Thyroid gland (tissue), 4 donors: ENCODE measurements at places on chromosomes 3 and 15. TPM values are rescaled to one million over a fixed set of nuclear protein-coding genes. Genes with fewer than 3 reads are reported as not detected.

The SAMMSON gene
- 0.27 TPM for total RNA-seq

The ASB14 gene
- not detected for total RNA-seq

The FLNB gene
- total RNA-seq: 236 TPM

DNA sequence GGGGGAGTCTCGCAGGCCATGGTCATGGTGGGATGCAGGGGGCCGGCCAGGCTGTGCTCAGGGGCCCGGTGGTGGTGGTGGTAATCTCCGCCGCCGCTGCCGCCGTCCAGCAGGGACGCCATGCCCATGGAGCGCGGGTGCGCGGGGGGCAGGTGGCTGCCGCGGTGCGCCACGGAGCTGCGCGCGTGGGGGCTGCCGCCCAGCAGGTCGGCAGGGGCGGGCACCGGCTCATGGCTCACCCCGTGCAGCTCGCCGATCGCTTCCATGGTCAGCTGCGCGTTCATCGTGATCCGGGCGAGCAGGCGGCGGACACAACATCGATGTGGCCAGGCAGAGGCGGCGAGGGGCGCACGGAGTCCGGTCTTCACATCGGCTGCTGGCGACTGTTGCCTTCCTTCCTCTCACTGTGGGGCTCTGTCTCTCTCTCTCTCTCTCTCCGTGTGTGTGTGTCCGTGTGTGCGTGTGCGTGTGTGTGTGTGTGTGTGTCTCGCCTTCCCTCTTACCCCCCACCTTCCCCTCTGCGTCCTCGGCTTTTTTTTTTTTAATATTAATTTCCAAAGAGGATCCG lies 451 bp downstream of the ONECUT1 start:
- H3K4me1 ChIP-seq: peaks cover 54% of the 10 kb centered on the region
- H3K4me3 ChIP-seq: no peak overlapping the region
- DNase-seq: no peak
- H3K27ac ChIP-seq: no peak overlapping the region

GRCh38 chr3:12356996-12357395 lies 68.1 kb downstream of the PPARG start:
- H3K27me3 ChIP-seq: no peaks in the 10 kb centered on the region
- no peak for DNase-seq
- H3K36me3 ChIP-seq: no peaks in the 10 kb centered on the region
- no peak overlapping the region for H3K4me3 ChIP-seq
- peaks cover 11% of the 10 kb centered on the region for H3K4me1 ChIP-seq
- H3K27ac ChIP-seq: no peak overlapping the region

GRCh38 chr15:85393210-85393609 lies 12.8 kb downstream of the AKAP13 start:
- peak; percentile 29 for DNase-seq
- no peaks in the 10 kb centered on the region for H3K27me3 ChIP-seq
- peak overlapping the region; percentile 78 for H3K27ac ChIP-seq
- no peak overlapping the region for H3K4me3 ChIP-seq
- peaks cover 78% of the 10 kb centered on the region for H3K4me1 ChIP-seq

DNA sequence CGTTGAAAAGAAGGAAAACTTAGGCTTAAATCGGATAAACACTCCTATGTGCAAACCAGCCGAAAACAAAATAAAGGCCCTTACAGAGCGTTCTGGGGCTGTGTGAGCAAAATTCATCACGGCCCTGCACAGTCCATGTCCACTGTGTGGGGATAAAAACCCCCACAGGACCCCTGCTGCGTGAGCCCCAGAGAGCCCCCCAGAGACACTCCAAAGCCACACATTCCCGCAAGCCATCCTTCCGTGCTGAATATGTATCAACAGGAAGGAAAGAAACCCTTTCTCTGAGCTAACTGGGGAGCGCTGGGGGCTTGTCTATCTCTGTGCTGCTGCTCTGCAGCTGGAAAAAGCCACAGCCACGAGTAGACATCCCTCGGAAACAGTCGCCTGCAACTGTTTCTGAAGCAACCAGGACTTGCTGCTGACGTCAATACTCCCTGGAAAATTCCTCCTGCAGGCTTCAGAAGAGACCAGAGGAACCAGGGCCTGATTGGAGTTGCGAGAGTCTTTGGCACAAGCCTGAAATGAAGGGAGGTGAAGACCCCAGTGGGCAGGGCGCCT lies 72.7 kb downstream of the NUP210 start:
- H3K4me3 ChIP-seq: no peak overlapping the region
- no peaks in the 10 kb centered on the region for H3K4me1 ChIP-seq
- no peak overlapping the region for H3K27ac ChIP-seq
- H3K27me3 ChIP-seq: no peaks in the 10 kb centered on the region
- peaks cover 7% of the 10 kb centered on the region for H3K36me3 ChIP-seq

DNA sequence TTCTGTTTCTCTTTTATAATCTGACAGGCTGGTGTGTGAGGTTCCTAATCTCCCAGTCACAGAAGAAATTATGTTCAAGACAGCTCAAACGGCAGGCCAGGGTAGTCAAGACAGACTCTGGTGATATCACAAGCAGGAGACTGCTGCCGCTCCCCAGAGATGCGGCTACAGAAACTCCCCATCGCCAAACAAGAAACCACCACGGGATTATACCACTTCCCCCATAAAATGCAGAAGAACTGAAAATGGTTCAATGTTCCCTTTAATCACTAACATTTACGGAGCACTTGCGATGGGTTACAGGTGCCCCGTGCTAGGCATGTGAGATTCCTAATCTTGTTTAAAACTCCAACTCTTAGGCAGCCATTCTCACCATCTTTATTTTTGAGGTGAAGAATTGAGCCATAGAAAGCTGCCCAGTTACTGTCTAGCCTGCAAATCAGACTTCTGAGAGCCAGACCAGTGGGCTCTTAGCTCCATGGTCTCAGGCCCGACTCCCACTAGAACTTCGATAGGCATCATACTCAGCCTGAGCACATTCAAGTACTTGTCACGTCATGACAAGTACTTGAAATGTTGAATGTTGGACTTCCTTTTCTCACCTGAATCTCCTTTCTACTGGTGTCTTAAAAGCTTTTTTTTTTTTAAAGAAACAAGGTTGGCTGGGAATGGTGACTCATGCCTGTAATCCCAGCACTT lies 58.4 kb downstream of the TBC1D2B start:
- peaks cover 18% of the 10 kb centered on the region for H3K36me3 ChIP-seq
- H3K4me3 ChIP-seq: no peak overlapping the region
- H3K27ac ChIP-seq: peak overlapping the region; percentile 4
- no peak for DNase-seq
- H3K4me1 ChIP-seq: no peaks in the 10 kb centered on the region

DNA sequence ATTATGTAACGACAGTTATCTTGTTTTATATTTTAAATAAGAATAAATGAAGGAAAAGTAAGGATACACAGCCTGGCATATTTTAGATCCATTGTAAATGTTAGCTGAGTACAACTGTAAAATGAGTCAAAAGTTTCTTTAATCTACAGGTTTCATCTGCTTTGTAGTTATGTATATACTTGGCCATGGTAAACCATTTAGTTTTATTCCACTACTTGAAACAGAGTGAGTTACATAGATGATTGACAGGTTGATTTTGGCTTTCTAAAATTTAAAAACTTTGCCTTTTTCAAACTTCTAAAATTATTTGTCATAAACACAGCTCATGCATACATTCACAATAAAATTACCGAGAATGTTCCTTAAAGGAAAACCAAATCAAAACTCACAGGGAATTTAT lies 371.2 kb downstream of the ROBO1 start:
- no peak for DNase-seq
- H3K4me1 ChIP-seq: no peaks in the 10 kb centered on the region
- no peaks in the 10 kb centered on the region for H3K36me3 ChIP-seq
- no peak overlapping the region for H3K4me3 ChIP-seq
- no peaks in the 10 kb centered on the region for H3K27me3 ChIP-seq

GRCh38 chr3:113441051-113441770 lies at the start of gene CFAP44:
CFAP44 (minus strand) TSS chr3:113441493; CDS start chr3:113433664, 7,829 bp downstream.
- H3K4me3 ChIP-seq: no peak within 1 kb of the TSS
- peak; percentile 83 for DNase-seq
- H3K4me1 ChIP-seq: no peaks in the 10 kb centered on the region
- H3K36me3 ChIP-seq: no peaks in the 10 kb centered on the region

- H3K36me3 ChIP-seq: no peaks in the 10 kb centered on the region
- no peaks in the 10 kb centered on the region for H3K4me1 ChIP-seq
- H3K27ac ChIP-seq: no peak overlapping the region
- H3K4me3 ChIP-seq: no peak overlapping the region
Observed at GRCh38 chr15:70538278-70538677, 225.1 kb downstream of the UACA start.

DNA sequence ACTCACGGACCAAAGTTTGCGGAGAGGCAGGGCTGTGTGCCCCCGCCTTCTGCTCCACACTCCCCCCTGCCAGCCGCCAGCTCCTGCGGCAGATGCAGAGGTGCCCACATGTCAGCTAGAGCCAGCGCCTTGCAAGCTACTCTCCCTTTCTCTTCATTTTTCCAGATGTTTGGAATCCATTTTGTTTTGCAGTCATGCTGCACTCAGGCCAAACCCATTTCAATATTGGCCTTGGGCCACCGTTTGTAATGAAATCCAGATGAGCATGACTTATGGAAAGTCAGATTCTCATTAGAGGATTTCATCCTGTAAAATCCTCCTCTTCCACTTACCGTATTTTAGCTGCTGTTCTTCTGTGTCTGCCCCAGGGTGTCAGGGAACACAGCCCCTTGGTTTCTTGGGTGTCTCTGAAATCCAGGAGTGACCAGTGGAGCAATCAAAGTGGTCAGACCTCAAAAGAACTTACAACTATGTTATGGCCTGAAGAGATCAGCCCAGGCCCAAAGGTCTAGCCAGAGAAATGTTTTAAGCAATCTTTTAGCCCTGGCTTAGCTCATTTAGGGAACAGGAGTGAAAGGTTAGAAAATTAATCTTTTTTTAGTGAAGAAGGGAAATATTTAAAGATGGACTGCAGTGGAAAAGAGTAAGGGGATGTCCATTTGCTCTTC lies 65.8 kb downstream of the AAGAB start:
- peaks cover 28% of the 10 kb centered on the region for H3K4me1 ChIP-seq
- H3K27me3 ChIP-seq: no peaks in the 10 kb centered on the region
- no peak for DNase-seq
- peaks cover 35% of the 10 kb centered on the region for H3K36me3 ChIP-seq
- H3K4me3 ChIP-seq: no peak overlapping the region
- peak overlapping the region; percentile 57 for H3K27ac ChIP-seq

DNA sequence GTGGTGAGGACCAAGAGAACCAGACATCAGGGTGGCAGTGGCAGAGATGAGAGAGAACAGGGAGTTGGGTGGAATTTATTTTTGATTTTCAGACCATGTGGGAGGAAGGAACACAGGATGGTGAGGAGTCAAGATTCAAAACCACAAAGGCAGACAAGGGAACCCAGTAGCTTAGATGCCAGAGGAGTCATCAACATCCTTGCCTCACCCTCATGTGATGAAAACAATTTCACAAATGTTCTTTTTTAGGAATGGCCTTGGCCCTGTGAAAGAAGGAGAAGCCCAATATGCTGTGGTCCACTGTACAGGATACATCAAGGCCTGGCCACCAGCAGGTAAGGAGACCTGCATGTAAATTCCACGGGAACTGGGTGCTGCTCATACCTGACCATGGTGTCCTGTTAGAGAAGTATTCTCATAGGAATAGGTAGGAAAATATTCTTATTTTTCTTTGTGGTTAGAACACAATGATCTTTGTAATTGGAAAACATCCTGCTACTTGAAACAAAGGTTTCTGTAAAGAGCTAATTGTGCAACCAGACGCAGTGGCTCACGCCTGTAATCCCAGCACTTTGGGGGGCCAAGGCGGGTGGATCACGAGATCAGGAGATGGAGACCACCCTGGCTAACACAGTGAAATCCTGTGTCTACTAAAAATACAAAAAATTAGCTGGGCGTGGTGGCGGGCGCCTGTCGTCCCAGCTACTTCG lies 110.0 kb downstream of the ARNT2 start:
- no peak overlapping the region for H3K27ac ChIP-seq
- peaks cover 9% of the 10 kb centered on the region for H3K4me1 ChIP-seq
- DNase-seq: no peak
- H3K36me3 ChIP-seq: no peaks in the 10 kb centered on the region
- no peaks in the 10 kb centered on the region for H3K27me3 ChIP-seq

DNA sequence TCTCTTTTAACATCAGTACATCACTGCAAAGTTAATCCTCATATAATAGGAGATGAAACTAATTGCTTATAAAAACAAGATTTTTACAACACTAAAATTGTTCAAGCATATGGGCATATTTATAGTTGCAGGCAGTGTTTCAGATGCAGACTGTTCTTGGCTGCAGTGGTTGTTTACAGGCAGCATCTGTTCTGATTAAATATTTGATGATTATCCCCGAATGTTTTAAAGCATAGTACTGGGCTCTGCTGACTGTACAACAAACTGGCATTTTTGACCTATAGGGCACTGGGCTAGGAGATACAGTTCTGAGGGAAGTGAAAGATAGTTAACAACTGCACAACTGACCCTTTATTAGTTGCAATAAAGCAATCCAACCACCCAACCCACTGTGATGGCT lies 113.6 kb downstream of the UBE3A start:
- no peaks in the 10 kb centered on the region for H3K36me3 ChIP-seq
- H3K4me3 ChIP-seq: no peak overlapping the region
- peaks cover 12% of the 10 kb centered on the region for H3K4me1 ChIP-seq
- no peak overlapping the region for H3K27ac ChIP-seq
- no peak for DNase-seq
- H3K27me3 ChIP-seq: no peaks in the 10 kb centered on the region

GRCh38 chr3:64190517-64191515 lies 34.5 kb downstream of the PRICKLE2 start:
- no peaks in the 10 kb centered on the region for H3K36me3 ChIP-seq
- no peak for DNase-seq
- peaks cover 53% of the 10 kb centered on the region for H3K4me1 ChIP-seq
- H3K4me3 ChIP-seq: no peak overlapping the region
- no peaks in the 10 kb centered on the region for H3K27me3 ChIP-seq
- H3K27ac ChIP-seq: peak overlapping the region; percentile 86

DNA sequence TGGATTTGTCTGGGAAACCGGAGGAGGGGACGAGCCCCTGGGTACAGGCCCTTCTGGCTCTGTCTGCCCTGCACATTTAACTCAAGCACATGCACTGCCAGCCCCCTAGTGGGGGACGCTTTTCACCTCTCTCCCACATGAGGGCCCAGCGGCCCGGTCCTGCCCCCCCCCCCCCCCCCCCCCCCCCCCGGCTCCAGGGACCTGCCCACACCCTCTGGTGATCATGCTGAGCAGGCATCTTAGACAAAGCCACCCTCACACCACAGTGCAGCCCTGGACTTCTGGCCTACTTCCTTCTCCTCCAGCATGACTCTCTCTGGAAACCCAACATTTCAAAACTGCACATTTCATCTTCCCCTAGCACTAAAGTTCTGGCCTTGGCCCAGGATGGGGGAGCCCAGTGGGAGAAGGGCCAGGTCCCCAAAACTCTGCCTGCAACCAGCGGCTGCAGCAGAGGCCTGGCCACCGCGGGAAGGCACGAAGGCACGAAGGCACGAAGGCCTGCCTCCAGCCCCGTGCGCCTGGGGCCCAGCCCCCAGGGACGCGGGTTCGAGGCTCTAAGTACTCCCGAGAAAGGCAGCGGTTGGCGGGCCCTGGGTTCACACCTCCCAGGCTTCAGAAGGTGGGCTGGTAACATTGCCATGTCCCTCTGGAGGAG lies 14.1 kb downstream of the KLF15 start:
- H3K4me1 ChIP-seq: no peaks in the 10 kb centered on the region
- H3K36me3 ChIP-seq: no peaks in the 10 kb centered on the region
- H3K27ac ChIP-seq: no peak overlapping the region
- H3K27me3 ChIP-seq: no peaks in the 10 kb centered on the region
- H3K4me3 ChIP-seq: no peak overlapping the region

GRCh38 chr3:63877737-63878393 lies 14.2 kb downstream of the ATXN7 start:
- H3K27me3 ChIP-seq: no peaks in the 10 kb centered on the region
- no peak overlapping the region for H3K27ac ChIP-seq
- H3K36me3 ChIP-seq: no peaks in the 10 kb centered on the region
- no peak overlapping the region for H3K4me3 ChIP-seq
